Cardiac ventricle fibroblast (primary cell): ENCODE measurements at places on chromosomes 5 and 9. TPM values are rescaled to one million over a fixed set of nuclear protein-coding genes. Genes with fewer than 3 reads are reported as not detected.

EIF4E1B gene
- total RNA-seq = not detected in 2 replicates

OMD gene
- total RNA-seq = 11.2 and 12.3 TPM in 2 replicates

ADGRV1 gene
- 0.31 TPM in 1 of 2 replicates, not detected in the other for total RNA-seq

PPP2R2B gene
- not detected in 2 replicates for total RNA-seq

INPP5E gene
- 6.2 and 8.0 TPM in 2 replicates for total RNA-seq

CER1 gene
- not detected in 2 replicates for total RNA-seq

DMRT3 gene
- not detected in 2 replicates for total RNA-seq

IFNA13 gene
- total RNA-seq = not detected in 2 replicates

IL3 gene
- not detected in 2 replicates for total RNA-seq

NR4A3 gene
- total RNA-seq = 0.12 TPM in 1 of 2 replicates, not detected in the other

NR6A1 gene
- total RNA-seq = 0.50 and 2.8 TPM in 2 replicates

PTGS1 gene
- 122 and 135 TPM in 2 replicates for total RNA-seq

GDNF gene
- 0.06 TPM in 1 of 2 replicates, not detected in the other for total RNA-seq

TAS2R1 gene
- total RNA-seq = not detected in 2 replicates

ELOVL7 gene
- 0.12 TPM in 1 of 2 replicates, not detected in the other for total RNA-seq

F12 gene
- 0.44 and 0.49 TPM in 2 replicates for total RNA-seq

NUTM2F gene
- total RNA-seq = not detected in 2 replicates
